Left cardiac atrium (tissue), 4 donors: ENCODE measurements at places on chromosomes 5 and 9.
A peak's percentile ranks its signal among the peaks of the same experiment; 100 is the strongest.

- DNase-seq: no peak
Measured at GRCh38 chr5:38831117-38831516, 14.7 kb upstream of the OSMR start.

- DNase-seq: no peak
Measured at GRCh38 chr5:123665822-123666371, 153.9 kb downstream of the CSNK1G3 start.

GRCh38 chr5:173884402-173885053 lies 3.6 kb upstream of the CPEB4 start:
- DNase-seq: no peak

GRCh38 chr5:67496051-67496450 lies 299.5 kb upstream of the CD180 start:
- no peak for DNase-seq

DNA sequence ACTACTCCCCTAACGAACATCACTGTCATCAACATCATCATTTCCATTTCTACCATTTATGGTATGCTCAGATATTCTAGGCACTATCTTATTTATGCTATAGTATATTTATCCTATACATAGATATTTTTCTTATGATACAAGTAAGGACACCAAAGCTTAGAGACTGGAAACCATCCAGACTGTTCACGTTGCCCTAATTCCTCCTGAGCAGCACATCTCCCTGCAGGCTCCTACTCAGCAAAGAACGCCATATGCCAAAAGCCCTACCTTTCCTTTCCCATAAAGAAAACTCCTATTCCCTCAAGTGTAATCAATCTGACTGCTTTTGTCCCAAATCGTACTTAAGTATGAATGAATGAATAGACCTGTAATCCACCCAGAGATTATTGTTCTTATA lies 247.0 kb downstream of the PRELID2 start:
- DNase-seq: no peak

DNA sequence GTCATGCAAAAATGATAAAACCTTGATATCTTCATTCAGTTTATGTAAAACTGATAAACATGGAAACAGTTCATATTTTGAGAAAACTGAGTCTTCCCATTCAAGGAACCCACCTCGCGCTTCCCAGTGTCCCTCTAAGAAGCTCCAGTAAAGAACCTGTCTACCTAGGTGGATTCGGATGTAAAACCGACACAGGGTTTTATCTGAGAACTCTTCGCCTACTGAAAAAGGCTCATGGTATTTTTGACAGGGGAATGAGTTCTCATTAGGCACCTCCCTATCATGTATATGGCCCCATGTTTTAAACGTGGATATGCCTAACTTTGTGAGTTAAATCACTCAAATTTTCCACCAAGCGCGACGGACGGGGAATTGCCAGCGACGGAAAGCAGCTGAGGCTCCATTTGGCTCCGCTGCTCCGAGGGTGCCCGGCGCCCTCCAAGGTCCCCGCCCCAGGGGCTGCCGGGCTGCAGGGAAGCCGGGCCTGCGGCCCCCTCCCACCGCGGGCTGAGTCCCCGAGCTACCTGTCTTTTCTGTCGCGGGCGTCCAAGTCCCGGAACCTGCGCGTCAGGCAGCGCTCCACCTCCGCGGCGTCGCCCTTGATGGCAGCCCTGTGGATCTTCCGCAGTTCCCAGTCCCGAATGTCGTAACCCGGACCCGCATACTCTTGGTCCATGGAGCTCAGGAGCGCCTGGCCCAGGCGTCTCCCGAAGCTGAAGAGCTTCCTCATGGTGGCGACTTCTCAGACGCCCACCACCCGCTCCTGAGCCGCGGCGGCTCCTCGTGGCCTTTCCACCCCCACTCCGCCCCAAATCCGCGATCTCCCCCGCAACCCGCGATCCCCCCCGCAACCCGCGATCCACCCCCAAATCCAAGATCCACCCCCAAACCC lies 594 bp downstream of the ANKRD18A start:
- no peak for DNase-seq

- DNase-seq: no peak
Measured at GRCh38 chr5:136011414-136012001, 17.3 kb upstream of the TGFBI start.

GRCh38 chr9:5945112-5945511 lies 54.4 kb downstream of the MLANA start:
- no peak for DNase-seq

- DNase-seq: no peak
Measured at GRCh38 chr5:93584596-93585040, 1.6 kb downstream of the NR2F1 start.

- no peak for DNase-seq
Measured at GRCh38 chr5:160310552-160311295, 1.6 kb downstream of the CCNJL start.

DNA sequence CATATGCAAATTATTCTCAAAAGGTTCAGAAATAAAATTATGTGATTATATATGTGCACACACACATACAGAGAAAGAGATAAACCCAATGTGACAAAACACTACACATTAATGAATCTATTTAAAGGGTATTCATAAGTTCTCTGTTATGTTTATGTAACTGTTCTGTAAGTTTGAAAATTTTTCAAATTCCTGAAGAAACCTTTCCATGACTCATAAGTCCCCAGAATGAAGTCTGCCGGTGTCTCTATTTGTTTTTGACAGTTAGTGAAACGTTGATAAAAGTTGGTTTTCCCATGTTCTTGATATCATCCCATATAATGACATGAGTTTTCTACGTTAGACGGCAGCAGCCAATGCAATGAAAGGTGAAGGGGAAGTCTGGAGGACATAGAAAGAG lies 199.5 kb upstream of the PUM3 start:
- DNase-seq: no peak

DNA sequence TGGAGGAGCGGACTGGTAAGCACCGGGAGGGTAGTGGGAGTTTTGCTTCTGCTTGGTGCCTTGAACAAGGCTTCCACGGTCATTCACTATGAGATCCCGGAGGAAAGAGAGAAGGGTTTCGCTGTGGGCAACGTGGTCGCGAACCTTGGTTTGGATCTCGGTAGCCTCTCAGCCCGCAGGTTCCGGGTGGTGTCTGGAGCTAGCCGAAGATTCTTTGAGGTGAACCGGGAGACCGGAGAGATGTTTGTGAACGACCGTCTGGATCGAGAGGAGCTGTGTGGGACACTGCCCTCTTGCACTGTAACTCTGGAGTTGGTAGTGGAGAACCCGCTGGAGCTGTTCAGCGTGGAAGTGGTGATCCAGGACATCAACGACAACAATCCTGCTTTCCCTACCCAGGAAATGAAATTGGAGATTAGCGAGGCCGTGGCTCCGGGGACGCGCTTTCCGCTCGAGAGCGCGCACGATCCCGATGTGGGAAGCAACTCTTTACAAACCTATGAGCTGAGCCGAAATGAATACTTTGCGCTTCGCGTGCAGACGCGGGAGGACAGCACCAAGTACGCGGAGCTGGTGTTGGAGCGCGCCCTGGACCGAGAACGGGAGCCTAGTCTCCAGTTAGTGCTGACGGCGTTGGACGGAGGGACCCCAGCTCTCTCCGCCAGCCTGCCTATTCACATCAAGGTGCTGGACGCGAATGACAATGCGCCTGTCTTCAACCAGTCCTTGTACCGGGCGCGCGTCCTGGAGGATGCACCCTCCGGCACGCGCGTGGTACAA lies 556 bp downstream of the PCDHGC3 start:
- peak; percentile 75 for DNase-seq

DNA sequence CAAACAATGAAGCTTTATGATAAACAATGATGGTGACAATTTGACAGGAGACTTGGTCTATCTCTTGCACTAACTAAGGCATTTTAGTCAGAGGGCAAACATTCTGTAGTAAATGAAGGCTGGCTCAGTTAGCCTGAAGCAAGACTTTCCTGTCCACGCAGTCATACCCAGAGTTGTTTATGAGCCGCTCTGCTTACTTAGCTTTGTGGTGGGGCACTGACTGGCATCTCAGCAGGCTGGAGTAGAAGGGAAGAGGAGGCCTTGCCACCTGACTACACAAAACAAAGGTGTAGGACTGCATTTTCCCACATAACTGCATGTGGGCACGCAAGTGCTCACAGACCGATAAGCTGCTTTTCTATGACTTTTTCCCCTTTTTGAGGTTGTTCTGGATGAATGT lies 133.7 kb upstream of the EPB41L4A start:
- no peak for DNase-seq

DNA sequence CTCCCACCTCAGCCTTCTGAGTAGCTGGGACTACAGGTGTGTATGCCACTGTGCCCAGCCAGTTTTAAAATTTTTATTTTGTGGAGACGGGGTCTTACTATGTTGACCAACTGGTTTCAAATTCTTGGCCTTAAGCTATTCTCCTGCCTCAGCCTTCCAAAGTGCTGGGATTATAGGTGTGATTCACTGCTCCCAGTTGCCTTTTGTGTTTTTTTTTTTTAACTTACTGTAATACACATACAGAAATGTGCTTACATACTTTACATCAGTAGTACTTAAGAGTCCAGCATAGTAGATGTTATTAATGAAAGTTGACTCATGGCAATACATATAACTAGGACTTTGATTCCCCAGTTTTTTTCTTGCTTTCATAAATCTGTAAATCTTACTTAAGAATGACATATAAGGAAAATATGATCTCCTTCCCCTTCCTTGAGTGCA lies 4.7 kb downstream of the MAN2A1 start:
- DNase-seq: no peak

DNA sequence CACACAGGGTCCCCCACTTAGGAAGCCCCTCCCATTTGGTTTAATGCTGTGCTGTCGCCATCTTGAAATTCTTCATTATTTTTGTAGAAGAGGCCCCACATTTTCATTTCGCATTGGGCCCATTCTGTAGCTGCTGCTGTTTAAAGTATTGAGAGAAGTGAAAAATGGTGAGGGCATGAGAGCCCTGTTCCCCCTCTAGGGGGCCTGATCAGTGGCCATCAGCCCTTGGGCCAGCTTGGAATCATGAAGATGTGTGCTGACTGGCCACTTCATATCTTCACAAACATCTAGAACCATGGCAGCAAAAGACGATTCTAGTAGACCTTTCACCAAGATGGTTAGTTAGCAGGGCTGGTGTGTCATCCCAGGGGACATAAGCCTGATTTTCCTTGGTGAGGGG lies 3.3 kb downstream of the TMEM268 start:
- DNase-seq: no peak

- no peak for DNase-seq
Measured at GRCh38 chr9:111599955-111600343, 502 bp upstream of the PTGR1 start.

- DNase-seq: peak; percentile 40
Measured at GRCh38 chr5:14870337-14871213, 1.0 kb downstream of the ANKH start.

- DNase-seq: no peak
Measured at GRCh38 chr9:86754581-86755560, 192.4 kb downstream of the GAS1 start.

GRCh38 chr5:64768358-64769312 lies at the start of the genes CWC27 and SREK1IP1:
Gene CWC27, plus strand, starts transcription at chr5:64768930. Its CDS starts 217 bp downstream, at chr5:64769147.
Gene SREK1IP1, minus strand, starts transcription at chr5:64768691. Its CDS starts 174 bp downstream, at chr5:64768517.
- DNase-seq: peak; percentile 86

DNA sequence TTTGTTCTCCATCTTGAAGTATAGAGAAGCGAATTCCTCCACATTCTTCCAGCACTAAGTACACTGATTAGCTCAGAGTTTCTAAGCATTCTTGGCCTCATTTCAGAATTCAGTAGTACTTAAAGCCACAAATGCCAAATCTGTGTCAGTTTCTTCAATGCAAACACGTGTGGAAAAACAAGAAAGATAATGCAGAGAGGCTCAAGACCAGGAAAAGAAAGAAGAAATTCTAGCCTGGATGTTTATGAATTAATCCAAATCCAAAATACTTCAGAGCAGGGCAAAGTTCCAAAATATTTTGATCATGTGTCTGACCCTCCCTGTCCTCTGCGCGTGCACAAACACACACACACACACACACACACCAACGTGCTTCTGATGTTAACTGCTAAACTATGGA lies 457.6 kb downstream of the SLCO4C1 start:
- DNase-seq: no peak

DNA sequence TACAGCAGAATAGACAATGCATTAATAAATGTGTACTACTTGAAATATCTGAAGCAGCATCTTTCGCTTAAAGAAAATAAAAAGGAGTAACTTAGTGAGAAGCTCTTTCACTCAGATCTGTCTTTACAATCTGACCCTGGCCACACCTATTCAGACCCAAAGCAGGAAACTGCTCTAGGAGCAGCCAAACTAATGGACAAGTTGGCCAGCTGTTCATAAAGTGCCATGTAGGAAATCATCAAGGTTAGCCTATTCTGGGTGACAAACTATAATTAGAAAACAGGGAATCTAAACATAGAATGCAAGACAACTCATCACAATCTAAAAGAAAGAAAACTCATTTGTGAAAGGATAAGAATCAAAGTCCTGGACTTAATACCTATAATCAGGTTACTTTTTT lies 101.3 kb downstream of the AGTPBP1 start:
- no peak for DNase-seq

DNA sequence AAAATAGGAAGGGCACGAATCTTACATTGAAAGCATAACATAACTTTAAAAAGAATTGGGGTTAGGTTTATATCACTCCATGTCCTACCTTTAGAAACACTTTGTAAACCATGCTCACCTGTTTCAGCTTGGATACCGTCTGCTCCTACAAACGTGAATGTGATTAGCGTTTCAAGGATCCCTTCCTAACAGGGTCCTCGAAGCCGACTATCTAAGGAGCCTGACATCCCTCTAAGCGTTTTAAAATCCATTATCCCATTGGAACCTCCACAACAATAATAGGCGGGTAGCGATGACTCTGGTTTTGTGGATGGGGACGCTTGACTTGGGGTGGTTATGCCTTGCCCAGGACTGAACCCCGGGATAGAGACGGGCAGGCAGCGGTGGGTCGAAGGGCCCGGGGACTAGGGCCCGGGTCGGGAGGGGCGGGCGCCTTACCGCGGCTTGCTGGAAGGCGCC lies 937 bp downstream of the SVEP1 start:
- DNase-seq: no peak

DNA sequence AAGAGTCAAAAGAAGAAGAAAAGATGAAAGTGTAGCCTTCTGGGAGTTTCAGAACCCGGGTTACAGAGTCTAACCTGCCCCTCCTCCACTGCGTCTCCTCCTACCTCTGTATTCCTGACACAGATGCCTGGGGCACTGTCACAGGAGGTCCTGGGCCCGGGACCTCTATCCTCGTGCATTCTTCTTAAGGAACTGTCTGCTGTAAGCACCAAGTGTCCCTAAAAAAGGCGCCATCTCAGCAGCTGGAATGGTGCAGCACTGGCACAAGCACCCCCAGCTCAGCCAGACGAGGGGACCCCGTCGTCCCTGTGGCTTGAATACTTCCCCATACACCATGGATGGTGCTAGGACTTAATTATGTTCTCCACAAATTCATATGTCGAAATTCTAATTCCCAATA lies 35.8 kb upstream of the MVB12B start:
- no peak for DNase-seq

GRCh38 chr5:62473209-62473608 lies 60.6 kb downstream of the IPO11 start:
- DNase-seq: no peak
